Urinary bladder (tissue), 4 donors: ENCODE measurements at places on chromosomes 2 and 18.

- no peak for DNase-seq
Measured at GRCh38 chr2:9648821-9649220, 18.0 kb upstream of the YWHAQ start.

DNA sequence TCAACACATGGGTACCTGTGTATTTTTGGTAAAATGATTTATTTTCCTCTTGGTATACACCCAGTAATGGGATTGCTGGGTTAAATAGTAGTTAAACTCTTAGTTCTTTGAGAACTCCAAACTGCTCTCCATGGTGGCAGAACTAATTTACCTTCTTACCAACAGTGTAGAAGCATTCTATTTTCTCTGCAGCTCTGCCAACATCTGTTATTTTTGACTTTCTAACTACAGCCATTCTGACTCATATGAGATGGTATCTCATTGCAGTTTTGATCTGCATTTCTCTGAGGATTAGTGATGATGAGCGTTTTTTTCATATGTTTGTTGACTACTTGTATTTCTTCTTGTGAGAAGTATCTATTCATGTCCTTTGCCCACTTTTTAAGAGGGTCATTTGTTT lies 180.6 kb downstream of the FSIP2 start:
- no peak for DNase-seq

- DNase-seq: no peak
Measured at GRCh38 chr2:8115966-8116365, 565.9 kb upstream of the ID2 start.

GRCh38 chr2:235556901-235557300 lies 63.1 kb downstream of the AGAP1 start:
- no peak for DNase-seq

GRCh38 chr2:18611184-18611583 lies 21.8 kb upstream of the NT5C1B start:
- DNase-seq: no peak

DNA sequence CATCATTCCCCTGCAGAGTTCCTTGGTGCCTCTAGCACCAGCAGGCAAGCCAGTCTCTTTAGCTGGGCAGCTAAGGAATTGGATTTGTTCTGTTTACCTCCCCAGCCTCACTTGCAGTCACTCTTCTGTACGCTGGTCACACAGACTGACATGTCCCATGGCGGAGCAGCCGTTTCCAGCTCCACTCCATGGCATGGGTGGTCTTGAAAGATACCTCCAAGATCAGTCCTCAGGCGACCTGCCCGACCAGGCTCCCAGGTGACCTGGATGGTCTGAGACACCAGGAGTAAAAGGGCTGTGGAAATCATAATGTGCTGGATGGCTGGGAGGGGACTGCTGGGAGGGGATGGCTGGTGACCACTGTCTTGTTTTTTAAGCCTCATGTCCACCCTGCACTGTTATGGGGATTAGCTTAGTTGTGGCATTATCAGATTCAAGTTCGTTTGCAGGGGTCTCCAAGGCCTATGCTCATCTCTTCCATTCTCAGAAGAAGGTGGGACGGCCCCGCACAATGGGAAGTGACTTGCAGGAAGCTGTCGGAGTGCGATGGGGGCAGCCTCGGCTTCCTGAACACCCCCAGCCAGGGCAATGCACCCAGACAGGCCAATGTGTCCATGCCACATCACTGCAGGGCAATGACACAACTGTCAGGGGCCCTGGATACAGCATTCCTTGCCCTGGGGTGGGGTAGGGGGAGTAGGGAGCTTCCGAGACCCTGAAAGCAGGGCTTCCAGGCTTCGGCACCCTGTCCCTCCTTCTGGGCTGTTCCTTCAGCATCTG lies 156.1 kb upstream of the MYCN start:
- no peak for DNase-seq

DNA sequence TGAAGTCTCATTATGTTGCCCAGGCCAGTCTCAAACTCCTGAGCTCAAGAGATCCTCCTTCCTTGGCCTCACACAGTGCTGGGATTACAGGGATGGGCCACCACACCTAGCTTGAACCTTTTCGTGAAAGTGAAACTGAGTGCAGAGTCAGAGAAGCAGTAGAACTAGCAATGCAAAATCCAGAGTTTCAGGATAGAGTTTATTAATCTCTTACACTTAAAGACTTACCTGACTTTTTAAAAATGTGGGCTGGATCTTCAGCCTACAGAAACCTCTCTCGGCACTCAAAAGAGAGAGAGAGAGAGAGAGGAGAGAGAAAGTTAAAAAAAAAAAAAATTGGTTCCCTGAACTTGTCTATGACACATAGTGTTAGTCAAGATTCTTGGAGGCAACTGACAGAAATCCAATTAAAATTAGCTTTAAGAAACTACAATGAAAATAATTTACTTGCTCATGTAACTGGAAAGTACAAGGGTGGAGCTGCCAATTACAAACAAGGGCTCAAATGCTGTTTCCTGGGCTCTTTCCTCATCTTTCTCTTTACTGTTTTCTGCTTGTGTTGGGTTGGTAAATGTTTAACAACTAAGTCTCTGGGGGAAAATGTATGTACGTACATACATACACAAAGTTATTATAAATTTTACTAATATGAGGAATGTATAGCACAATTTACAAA lies 98.1 kb upstream of the CERS6 start:
- DNase-seq: no peak

GRCh38 chr2:174634130-174635014 lies 36.8 kb upstream of the WIPF1 start:
- no peak for DNase-seq

GRCh38 chr2:58055033-58055786 lies 8.6 kb downstream of the VRK2 start:
- DNase-seq: no peak

DNA sequence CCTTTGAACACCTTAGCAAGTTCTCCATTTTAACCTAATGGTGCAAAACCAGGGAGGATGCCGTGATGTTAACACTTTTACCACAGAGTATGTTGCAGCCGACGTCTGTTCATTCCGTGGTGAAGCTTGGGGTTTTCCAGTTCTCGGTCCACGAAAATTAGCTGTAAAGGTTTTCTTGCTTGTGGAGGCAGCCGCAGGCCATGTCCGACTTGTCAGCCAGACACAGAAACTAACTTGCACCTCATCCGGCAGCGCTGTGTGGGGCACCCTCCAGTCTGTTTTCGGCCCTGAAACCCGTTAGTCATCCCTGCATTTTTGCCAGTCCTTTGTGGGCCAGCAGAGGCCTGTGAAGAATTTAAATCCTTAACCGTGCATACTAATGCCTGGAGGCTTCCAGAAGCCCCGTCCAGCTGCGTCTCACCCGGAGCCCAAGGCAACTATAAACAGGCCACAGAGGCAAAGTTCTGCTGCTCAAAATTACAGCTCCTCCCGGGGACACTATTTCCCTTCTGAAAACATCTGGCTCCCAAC lies 70.6 kb downstream of the SH3YL1 start:
- no peak for DNase-seq

- no peak for DNase-seq
Measured at GRCh38 chr2:214328941-214329340, 81.9 kb upstream of the VWC2L start.

- DNase-seq: no peak
Measured at GRCh38 chr18:62715759-62716615, 646 bp downstream of the PHLPP1 start.
